Ovary (tissue), 10 donors: ENCODE measurements at places on chromosomes 7 and 10. TPM values are rescaled to one million over a fixed set of nuclear protein-coding genes. Genes with fewer than 3 reads are reported as not detected.

- DNase-seq, result no peak
Measured at GRCh38 chr7:71424166-71425035, 292.5 kb downstream of the GALNT17 start.

- DNase-seq, result no peak
Measured at GRCh38 chr7:123538189-123538714, 3.9 kb upstream of the IQUB start.

GRCh38 chr10:24883176-24883575 lies 69.2 kb downstream of the PRTFDC1 start:
- no peak for DNase-seq

DNA sequence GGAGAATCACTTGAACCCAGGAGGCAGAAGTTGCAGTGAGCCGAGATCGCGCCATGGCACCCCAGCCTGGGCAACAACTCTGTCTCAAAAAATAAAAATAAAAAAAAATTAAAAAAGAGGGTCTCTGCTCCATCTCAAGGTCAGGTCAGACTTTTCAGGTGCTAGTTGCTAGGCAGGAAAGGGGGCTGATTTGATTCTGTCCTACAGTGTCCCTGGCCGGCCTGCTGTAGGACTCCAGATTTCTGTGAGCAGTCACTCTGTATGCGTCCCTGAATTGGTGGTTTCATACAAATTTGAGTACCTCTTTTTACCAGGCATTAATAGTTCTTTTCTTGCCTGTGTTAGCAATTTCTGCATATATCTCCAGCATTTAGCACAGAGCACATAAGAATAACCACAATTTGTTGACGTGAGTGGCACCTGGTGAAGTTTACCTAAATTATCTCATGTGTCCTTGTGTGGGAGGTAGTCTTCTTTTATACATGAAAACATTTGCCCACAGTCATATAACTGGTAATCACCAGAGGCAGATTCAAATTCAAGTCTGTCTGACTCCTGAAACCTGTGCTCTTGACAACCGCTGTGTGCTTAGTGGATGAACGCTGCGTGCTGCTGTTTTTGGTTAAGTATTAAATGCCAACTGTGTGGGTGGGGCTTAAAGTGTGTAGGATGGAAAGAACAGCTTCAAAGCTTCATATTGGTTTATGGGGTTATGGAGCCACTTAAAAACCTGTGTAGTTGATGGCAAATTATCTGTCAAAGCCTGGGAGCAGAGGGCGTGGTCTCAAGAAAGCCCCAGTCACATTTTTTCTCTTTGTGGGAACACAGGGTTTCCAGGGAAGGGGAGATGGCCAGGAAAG lies 3.2 kb upstream of the ZNF775 start:
- no peak for DNase-seq

DNA sequence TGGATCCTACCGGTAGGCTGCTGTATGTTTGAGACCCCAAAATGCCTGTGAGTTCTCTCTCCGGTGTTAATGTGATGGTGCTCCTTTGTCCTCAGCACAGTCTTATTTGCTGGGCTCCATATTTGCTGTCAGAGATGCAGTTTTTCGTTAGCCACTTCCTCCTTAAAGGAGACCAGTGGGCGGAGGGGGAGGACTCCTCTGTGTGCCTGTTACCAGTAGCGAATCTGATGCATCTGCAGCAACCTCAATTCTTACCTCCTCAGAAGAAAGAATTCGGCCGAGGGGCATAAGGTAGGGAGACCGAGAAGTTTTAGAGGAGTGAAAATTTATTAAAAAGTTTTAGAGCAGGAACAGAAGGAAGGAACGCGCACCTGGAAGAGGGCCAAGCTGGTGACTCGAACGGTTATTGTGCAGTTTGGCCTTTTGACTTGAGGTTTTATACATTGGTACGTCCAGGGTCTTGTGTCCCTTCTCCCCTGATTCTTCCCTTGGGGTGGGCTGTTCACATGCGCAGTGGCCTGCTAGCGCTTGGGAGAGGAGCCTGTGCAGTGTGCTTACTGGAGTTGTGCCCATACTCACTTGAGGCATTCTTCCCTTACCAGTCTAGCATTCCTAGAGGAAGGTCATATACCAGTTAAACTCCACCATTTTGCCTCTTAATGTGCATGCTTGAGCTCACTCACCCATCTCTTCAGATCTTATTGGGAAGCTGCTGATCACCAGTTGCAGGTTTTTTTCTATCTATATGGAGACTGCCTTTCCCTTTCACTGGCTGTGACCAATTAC lies 49.5 kb downstream of the GNAI1 start:
- DNase-seq, result no peak

The CRHR2 gene
- 1.1 TPM for total RNA-seq

The VPS41 gene
- total RNA-seq, result 33.4 TPM

The TMEM139 gene
- total RNA-seq, result 0.35 TPM

The PHKG1 gene
- total RNA-seq, result 1.0 TPM

The ADRB1 gene
- 0.32 TPM for total RNA-seq

The GARS1 gene
- 55.3 TPM for total RNA-seq
